ENCODE measurements at places on chromosomes 4 and X.

- no peak for DNase-seq
These were observed 43.4 kb downstream of the MOB1B start for GRCh38 chr4:70945452-70946055.

- no peak for DNase-seq
These were observed 186.0 kb upstream of the FAM241A start for GRCh38 chr4:111959222-111959621.

DNA sequence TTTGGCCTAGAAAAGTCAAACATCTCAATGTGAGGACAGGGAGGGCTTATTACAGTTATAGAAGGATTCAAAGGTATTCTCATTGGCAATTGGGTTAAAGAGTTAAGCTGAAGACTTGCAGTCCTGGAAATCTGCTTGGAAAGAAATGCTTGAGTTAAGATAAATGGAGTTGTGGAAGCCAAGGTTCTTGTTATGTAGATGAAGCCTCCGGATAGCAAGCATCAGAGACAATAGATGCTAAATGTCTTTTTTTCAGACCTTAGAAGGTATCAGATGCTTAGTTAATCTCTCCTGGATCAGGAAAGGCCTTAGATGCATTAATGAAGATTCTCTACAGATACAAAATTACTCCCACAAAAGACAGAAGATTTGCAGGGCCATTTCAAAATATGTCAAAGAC, 299.3 kb downstream of the CFAP47 start:
- DNase-seq: no peak

- DNase-seq: no peak
These were observed 56.4 kb upstream of the XIAP start for GRCh38 chrX:123803331-123803983.

- DNase-seq: no peak
These were observed 30.8 kb downstream of the RASGEF1B start for GRCh38 chr4:81440949-81441348.

DNA sequence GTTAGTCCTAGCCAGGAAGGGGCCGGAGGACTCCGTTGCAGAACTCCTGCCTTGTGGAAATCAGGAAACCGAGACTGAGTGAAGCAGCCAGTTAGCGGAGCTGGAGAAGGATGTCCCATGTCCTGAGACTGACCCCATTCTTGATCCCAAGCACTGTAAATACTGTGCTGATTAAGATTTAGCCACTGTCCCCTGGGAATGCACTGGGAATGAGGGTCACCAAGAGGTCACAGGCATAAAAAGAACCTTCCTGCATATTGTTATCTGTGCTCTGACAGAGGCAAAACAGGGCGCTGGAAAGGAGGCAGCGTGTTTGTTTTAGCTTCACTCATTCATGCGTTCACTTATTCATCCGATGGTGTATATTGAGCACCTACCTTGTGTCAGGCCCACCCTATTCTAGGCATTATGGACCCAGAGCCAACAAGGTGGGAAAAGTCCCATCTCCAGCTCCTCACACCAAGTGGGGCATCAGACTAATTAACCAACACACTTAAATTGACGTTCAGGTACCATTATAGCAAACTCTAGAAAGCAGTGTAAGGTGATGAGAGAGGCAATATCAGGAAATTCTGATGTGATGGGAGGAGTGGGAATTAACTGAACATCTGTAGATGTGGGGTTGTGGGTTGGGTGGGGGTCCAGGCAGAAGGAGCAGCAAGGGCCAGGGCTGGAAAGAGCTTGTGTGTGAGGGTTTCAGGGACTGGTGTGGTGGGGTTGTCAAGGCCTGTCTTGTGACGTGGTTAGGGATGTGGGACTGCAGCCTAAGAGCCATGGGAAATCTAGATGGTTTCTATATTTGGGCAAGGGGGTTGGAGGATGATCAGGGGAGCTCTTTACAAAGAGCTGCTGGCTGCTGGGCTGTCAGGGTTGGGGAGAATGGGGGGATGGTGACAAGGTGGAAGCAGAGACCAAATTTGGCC, 10.6 kb upstream of the SLC2A9 start:
- DNase-seq: peak; percentile 44

- DNase-seq: no peak
These were observed 63.7 kb upstream of the NAP1L5 start for GRCh38 chr4:88761342-88761741.

DNA sequence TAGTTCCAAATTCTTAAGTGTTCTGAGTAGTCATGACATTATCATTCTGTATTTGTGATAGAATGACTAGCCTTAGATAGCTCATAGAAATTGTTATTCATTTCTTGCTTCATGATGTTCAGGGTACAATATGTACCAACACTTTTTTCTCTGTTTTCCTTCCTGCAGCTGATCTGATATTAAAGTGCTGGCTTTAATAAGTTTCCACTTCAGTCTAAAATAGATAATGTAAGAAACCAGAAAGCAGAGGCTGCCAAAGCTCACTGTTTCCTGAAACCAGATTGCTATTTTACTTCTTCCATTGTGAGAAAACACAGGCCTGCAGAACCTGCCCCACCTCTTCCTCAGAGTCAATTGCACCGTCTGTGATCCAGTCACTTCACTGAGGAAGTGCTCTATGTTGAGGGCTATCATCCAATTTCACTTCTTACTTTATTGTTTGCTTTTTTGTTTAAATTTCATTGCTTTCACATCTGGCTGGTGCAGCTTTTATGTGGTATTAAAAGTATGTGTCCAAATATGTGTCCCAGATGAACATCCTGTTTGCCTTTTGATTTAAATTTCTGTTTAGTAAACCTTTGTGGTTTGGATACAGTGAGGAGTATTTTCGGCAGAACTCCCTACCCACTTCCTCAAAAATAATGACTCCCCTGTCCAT, 652.1 kb downstream of the ANKRD50 start:
- peak; percentile 54 for DNase-seq

DNA sequence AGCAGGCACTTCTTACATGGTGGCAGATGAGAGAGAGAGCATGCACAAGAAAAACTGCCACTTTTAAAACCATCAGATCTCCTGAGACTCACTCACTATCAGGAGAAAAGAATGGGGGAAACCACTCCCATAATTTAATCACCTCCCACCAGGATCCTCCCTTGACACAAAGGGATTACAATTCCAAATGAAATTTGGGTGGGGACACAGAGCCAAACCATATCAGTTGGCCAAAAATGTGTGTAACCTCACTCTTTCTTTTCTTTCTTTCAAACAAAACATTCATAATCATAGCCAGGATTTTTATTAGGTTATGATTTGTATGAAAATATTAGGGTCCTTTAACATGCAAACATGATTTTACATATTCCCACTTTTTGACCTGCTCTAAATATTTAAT, 222.1 kb downstream of the PCDH18 start:
- DNase-seq: no peak

GRCh38 chr4:6092971-6093370, 74.7 kb upstream of the C4orf50 start:
- no peak for DNase-seq

- DNase-seq: no peak
These were observed 7.5 kb upstream of the GUCY1A1 start for GRCh38 chr4:155659176-155659575.

- peak; percentile 51 for DNase-seq
These were observed 87.8 kb upstream of the GUCY1A1 start for GRCh38 chr4:155578726-155579370.

GRCh38 chr4:73853246-73853704, at the start of gene PF4V1:
Gene PF4V1 (plus strand): TSS chr4:73853296. CDS start chr4:73853363, 67 bp downstream.
- peak; percentile 56 for DNase-seq

DNA sequence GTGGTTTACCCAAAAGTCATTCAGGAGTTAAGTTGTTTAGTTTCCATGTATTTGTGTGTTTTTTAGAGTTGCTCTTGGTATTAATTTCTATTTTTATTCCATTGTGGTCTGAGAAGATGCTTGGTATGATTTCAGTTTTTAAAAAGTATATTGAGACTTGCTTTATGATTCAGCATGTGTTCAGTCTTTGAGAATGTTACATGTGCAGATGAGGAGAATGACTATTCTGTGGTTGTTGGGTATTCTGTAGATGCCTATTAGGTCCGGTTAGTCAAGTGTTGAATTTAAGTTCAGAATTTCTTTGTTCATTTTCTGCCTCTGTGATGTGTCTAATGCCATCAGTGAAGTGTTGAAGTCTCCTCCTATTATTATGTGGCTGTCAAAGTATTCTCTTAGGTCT, 249.4 kb downstream of the ARHGAP10 start:
- no peak for DNase-seq

DNA sequence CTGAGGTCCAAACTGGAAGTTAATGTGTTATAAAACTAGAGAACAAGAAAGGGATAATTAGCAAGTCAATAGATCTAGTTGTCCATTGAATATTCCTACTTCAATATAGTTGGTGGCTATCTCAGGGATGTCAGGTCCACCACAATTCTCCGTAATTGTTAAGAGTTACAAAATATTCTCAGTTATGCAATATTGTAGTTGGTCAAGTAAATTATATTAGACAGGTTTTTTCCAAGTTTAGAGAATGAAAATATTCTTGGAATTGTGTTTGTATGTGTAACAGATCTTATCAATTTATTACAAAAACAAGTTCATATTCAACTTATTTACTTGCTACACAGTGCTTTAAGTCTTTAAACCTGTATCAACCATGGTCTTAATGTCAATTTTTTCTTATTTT, 547.4 kb downstream of the SPRY1 start:
- DNase-seq: no peak

DNA sequence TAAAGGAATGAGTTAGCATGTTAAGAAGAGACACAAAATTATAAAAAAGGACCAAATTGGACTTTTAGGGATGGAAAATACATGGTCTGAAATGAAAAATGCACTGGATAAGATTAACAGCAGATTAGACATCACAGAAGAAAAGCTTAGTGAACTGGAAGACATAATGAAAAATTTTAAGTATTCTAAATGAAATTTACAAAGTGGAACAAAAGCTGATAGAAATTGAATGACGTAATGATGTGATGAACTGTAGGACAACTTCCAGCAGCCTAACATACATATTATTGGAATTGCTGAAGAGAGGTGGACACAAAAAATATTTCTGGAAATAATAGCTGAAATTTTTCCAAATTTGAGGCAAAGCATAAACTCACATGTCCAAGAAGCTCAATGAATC, 39.6 kb upstream of the GPR173 start:
- DNase-seq: no peak

All from right forelimb (tissue), 1 donor.